Cardiac muscle cell (in vitro differentiated cells and primary cell): ENCODE measurements at places on chromosomes 3 and 15. TPM values are rescaled to one million over a fixed set of nuclear protein-coding genes. Genes with fewer than 3 reads are reported as not detected.

- no peak for DNase-seq
These were observed 1.1 kb downstream of the CMTM7 start for GRCh38 chr3:32392536-32393302.

DNA sequence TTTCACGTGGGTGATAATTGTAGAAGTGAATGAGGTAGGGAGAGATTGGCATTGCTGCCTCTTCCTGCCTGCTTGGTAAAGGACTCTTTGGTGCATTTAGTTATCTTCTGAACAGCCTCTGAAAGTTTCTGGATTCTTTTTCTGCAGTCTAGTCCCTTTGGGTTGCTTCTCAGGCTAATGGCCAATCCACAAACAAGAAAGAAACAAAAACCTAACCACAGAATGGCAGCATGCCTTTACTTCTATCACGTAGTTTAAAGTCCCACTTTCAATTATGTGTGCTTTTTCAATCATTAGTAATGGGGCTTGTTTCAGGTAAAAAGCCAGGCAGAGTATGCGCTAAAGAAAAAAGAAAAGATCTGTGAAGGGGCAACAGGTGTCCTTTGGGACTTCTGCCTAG lies 7.4 kb downstream of the FGF12 start:
- no peak for DNase-seq

GRCh38 chr15:28904541-28905315 lies 19.0 kb downstream of the APBA2 start:
- DNase-seq, result no peak

GRCh38 chr15:80497221-80497620 lies 93.0 kb downstream of the ARNT2 start:
- no peak for DNase-seq

TMCO5A gene
- total RNA-seq, result not detected in 2 replicates

DNA sequence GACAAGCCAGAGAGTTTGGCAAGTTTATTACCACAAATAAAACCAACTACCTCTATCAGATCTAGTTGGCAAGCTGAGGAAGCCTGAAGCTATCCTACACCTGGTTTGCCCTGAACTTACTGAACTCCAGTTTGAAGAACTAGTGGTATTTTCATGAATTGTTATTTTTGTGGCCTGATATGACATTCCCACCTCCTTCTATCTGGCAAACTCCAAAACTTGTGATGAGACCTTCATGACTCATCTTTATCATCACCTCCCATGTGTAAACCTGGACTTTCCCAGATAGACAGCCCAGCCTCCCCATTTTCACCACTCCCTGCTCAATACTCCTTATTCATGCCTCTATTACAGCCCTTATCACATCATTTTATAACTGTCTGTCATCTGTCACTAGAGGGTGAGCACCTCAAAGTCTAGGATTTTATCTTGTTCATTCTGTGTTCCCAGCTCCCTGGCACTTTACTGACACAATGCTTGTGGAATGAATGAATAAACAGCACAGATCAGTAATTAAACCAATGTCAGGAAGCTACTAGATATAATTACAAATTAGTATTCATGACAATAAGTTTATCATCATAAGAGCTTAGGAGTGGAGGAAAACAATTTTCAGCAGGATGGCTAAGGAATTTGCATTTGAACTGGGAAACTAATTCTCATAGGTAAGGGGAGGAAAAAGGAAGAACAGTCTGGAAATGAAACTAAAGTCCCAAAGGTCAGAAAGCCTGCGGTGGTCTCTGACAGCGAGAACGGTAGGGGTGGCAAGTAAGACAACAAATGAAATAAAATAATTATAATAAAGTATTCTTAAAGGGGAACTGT lies 13.2 kb upstream of the TRANK1 start:
- peak; percentile 29 for DNase-seq

PRSS50 gene
- 3.2 and 4.1 TPM in 2 replicates for total RNA-seq

WDR76 gene
- total RNA-seq, result 7.9 and 8.2 TPM in 2 replicates

FBXL22 gene
- 14.4 and 20.5 TPM in 2 replicates for total RNA-seq

- no peak for DNase-seq
These were observed 1014.1 kb upstream of the SEMA6D start for GRCh38 chr15:46703020-46703861.
